ENCODE measurements at places on chromosomes 5 and 9. TPM values are rescaled to one million over a fixed set of nuclear protein-coding genes. Genes with fewer than 3 reads are reported as not detected.

SLC27A6 gene
- total RNA-seq, result 41.3 TPM

POLR3G gene
- 0.53 TPM for total RNA-seq

TAF11L5 gene
- not detected for total RNA-seq

SRA1 gene
- total RNA-seq, result 43.9 TPM

DAB2IP gene
- total RNA-seq, result 105 TPM

TSSK1B gene
- 0.14 TPM for total RNA-seq

PCDHB8 gene
- 20.8 TPM for total RNA-seq

BRINP1 gene
- 8.2 TPM for total RNA-seq

ZDHHC11B gene
- total RNA-seq, result 4.2 TPM

HSPB3 gene
- 79.4 TPM for total RNA-seq

EIF4E1B gene
- not detected for total RNA-seq

UGCG gene
- total RNA-seq, result 13.1 TPM

CFAP157 gene
- total RNA-seq, result 0.86 TPM

HMMR gene
- 46.5 TPM for total RNA-seq

SUSD3 gene
- not detected for total RNA-seq

PKN3 gene
- 13.8 TPM for total RNA-seq

IL4 gene
- total RNA-seq, result not detected

THG1L gene
- 10.0 TPM for total RNA-seq

MEIKIN gene
- total RNA-seq, result not detected

SH3RF2 gene
- total RNA-seq, result 27.9 TPM

ARHGEF39 gene
- 12.6 TPM for total RNA-seq

TOR2A gene
- total RNA-seq, result 22.8 TPM

STOM gene
- total RNA-seq, result 11.2 TPM

LCN15 gene
- total RNA-seq, result 0.77 TPM

OCLN gene
- 5.6 TPM for total RNA-seq

NUTM2F gene
- total RNA-seq, result not detected

NDFIP1 gene
- total RNA-seq, result 134 TPM

SOX30 gene
- total RNA-seq, result 0.07 TPM

Measured in cardiac muscle cell (in vitro differentiated cells and primary cell).